ENCODE measurements at places on chromosomes 16 and 17.
A peak's percentile ranks its signal among the peaks of the same experiment; 100 is the strongest.

- no peak for DNase-seq
These were observed 147.8 kb upstream of the RPL38 start for GRCh38 chr17:74055508-74056160.

GRCh38 chr17:21452377-21453143, 76.4 kb downstream of the KCNJ12 start:
- DNase-seq, result peak; percentile 72

DNA sequence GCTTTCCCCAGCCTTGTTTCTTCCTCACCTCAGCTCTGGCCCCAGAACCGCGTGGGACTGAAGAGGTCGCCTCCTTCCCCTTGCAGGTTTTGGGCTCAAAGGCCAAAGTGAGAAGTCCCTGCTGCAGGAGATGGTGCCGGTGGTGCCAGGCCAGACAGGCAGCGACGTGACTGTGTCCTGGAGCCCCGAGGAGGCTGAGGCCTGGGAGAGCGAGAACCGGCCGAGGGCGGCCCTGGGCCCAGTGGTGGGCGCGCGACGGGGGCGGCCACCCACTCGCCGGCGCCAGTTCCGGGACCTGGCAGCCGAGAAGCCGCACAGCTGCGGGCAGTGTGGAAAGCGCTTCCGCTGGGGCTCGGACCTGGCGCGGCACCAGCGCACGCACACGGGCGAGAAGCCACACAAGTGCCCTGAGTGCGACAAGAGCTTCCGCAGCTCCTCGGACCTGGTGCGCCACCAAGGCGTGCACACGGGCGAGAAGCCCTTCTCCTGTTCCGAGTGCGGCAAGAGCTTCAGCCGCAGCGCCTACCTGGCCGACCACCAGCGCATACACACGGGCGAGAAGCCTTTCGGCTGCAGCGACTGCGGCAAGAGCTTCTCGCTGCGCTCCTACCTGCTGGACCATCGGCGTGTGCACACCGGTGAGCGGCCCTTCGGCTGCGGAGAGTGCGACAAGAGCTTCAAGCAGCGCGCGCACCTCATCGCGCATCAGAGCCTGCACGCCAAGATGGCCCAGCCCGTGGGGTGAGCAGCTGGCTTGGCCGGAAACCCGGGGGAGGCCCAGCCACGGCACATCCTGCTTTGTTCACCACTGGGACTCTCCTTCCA, 6.0 kb downstream of the ZNF213 start:
- no peak for DNase-seq

DNA sequence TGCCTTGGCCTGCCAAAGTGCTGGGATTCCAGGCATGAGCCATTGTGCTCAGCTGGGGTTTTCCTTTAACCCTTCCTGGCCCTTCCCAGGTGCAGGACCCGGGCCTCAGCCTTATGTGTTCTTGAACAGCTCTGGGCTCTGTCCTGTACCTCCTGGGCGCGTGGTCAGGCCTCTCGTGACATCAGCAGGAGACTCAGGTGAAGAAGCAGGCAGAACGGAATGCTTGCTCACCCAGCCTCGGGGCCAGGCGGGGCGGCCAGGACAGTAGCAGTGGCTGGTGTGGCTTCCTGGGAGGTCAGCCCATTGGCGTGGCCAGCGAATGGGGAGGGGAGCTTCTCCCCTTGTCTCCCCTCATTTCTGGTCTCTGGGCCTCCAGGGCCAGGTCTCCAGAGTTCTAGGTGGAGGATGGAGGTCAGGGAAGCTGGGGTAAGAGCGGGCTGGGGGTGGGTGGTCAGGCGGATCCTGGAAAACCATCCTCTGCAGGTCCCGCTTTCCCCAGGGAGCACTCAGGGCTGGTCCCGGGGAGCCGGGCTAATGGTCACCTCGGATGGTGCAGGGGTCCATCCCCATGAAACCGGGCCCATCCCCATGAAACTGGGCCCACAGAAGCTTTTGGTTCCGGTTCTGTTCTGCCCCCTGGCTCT, 281.5 kb downstream of the SEC14L1 start:
- DNase-seq, result no peak

DNA sequence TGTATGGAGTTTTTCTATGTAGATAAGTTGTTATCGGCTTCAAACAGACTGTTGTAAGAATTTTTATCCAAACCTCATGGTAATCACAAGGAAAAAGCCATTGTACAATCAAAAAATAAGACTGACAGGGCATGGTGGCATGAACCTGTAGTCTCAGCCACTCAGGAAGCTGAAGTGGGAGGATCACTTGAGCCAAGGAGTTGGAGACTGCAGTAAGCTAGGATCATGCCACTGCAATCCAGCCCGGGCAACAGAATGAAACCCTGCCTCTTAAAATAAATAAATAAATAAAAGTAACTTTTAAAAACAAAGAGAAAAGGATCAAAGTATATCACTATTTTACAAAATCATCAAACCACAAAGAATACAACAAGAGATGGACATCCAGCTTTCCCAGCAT, 14.4 kb downstream of the OR1A1 start:
- DNase-seq, result no peak

GRCh38 chr17:79024901-79025737, 1.1 kb downstream of the C1QTNF1 start:
- DNase-seq, result no peak

DNA sequence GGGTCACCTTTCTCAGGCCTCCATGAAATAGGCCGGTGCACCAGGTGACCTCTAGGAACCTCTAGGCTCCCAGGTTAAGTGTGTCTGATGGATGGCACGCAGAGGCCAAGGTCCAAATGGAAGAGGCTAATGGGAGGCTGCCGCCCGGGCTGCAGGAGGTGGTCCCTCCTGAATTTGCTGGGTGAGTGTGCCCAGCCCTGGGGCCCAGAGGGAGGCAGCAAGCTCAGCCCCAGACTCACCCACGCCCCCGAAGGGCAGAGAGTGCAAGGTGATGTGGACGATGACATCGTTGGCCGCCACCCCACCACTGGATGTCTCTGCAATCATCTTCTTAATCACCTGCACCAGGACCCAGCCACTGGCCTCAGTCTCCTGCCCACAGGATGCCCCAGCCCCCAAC, 9.3 kb downstream of the ALDH3A1 start:
- no peak for DNase-seq

DNA sequence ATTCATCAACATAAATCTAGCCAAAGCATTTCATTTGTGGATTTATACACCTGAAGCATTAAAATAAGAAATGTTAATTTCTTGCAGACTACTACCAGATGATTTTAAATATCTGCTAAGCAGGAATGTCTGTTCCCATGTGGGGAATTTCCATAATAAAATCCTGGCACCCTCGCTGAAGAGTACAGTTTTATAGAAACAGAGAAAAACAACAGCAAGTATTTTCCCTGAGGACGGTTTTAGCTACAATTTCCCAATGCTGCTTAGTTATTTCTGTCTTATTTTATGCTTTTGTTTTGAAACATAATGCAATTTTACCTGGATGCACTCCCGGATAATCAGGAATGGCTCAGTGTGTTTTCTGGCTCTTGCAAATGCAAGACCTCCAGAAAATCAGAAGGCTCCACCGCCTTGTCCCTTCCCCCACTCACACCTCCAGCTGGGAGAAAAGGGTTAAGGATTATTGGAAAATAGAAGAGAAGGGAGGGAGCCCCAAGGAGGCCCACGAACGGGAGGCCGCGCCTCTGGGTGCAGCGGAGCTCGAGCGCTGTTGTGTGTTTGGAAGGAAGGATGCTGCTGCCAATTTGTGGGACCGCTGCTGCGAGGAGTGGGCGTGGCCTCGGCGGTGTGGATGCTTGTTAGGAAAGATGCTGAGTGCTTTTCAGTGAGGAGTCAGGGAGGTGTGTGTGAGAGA, at the start of gene CNTNAP4:
Gene CNTNAP4, plus strand, starts transcription at position 657 of the 694 bp plus-strand sequence. CDS start 262 bp downstream, outside the sequence.
- DNase-seq, result no peak

- DNase-seq, result peak; percentile 63
These were observed 51.5 kb upstream of the MGAT5B start for GRCh38 chr17:76816590-76817135.

GRCh38 chr17:63644846-63645245, 22.6 kb downstream of the MAP3K3 start:
- no peak for DNase-seq

GRCh38 chr17:42779936-42780850, at the start of gene WNK4:
Gene WNK4, plus strand, starts transcription at chr17:42780610. Its CDS starts 89 bp downstream, at chr17:42780699.
- peak; percentile 92 for DNase-seq

GRCh38 chr17:39639566-39640458, 2.9 kb downstream of the STARD3 start:
- no peak for DNase-seq

GRCh38 chr16:8885674-8886592, 3.8 kb downstream of the LITAFD start:
- DNase-seq, result peak; percentile 53

- DNase-seq, result no peak
These were observed 10.0 kb downstream of the ATP5PD start for GRCh38 chr17:75036643-75037268.

DNA sequence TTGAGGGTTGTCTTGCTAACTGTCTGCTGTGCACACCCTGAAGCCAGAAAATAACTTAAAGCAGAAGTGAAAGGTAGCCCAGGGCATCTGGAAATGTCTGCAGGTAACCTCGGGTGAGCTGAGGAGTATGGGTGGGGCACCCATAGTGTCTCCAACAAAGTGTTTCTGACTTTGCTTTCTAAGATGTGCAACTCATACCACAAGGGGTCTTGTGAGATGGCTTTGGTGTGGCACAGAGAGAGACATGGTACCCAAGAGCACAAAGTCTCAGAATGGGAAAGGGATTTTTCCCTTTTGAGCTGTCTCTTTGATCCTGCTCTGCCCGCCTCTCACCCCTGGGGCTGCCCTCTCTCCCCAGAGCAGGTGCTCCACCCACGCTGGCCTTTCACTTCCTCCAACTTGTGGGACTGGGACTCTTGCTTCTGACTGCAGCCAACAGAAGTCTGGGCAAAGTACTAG, 6.9 kb downstream of the CHD9 start:
- no peak for DNase-seq

DNA sequence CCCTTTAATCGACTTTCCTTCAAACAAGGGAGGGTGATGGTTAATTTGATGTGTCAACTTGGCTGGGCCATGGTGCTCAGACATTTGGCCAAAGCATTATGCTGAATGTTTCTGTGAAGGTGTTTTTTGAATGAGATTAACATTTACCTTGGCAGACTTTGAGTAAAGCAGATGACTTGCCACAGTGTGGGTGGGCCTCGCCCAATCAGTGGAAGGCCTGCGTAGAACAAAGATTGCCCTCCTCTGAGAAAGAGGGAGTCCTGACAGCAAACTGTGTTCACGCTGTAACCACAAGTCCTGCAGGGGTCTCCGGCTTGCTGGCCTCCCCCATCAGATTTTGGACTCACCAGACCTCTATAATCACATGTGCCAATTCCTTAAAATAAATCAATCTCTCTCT, 118.7 kb downstream of the SOX9 start:
- DNase-seq, result no peak

DNA sequence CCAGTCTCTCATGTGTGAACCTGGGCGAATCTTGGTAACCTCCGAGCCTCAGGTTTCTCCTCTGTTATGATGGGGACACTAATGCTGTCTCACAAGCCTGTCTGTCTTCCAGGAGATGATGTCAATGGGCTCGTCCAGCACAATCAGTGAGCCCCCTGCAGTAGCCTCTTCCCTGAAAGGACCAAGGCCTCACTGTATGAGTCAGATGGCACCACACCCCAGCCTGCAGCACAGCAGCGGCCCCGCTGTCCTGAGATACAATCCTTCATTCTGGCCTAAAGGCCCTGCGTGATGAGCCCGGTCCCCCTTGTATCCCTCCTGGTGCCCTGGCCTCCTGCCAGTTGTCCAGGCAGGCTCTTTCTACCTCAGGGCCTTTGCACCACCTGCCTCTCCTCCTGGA, 234.4 kb downstream of the IRF8 start:
- no peak for DNase-seq

DNA sequence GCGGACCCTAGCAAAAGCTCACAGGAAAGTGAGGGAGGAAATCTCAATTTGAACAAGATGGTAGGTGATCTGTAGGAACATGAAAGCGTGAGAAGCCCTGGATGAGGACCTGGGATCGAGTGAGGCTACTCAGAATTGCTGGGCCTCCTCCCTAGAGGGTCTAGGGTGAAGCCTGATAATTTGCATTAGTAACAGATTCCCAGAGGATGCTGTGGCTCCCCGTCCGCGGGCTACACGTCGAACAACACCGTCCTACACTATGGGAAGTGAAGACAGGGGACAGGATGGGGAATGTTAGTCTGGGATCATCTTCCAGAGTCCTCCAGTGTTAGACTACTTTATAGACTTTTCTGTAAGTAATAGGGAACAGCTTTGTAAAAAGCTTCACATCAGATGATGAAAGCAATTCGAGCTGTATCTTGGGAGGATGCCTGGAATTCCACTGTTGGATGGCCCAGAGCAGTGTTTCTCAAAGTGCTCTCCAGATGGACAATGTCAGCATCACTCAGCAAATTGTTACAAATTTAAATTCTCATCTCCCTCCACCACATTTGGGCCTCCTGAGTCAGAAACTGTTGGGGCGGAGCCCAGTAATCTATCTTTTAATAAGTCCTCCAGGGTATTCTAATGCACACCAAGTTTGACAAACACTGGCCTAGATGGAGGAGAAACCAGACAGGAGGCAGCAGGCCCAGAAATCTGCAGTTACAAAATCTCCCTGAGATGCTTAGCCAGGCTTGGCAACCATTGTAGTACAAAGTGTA, 6.5 kb downstream of the FNDC8 start:
- peak; percentile 75 for DNase-seq

DNA sequence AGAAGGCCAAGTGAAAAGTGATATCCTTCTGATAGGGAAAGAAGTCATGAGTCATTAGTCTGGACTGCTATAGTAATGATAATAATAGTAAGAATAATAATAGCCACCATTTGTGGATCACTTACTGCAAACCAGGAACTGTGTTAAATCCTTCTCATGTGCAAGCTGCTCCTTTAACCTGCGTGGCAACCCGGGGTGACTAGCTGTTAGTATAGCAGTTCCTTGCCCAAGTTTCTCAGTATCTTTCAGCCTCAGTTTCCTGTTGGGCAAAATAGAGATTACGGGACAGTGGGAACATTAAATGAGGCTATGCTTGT, 129.5 kb downstream of the CDH13 start:
- DNase-seq, result peak; percentile 21

DNA sequence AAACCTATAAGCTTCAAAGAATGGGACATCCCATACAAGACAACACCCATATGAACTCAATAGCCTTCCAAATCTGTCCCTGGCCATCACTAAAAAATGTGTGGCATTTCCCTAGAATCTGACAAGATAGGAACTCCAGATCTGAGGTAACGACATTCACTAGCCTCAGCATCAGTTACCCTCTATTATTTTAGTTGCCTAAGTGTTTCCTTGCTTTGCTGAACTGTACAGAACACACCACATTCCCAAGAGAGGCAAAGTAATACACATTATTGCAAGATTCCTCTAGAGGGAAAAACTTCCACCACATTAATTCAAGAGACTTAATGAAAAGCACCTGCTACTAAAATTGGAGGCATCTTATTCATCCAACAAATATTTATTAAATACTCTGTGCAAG, 5.0 kb downstream of the LSM12 start:
- peak; percentile 51 for DNase-seq

DNA sequence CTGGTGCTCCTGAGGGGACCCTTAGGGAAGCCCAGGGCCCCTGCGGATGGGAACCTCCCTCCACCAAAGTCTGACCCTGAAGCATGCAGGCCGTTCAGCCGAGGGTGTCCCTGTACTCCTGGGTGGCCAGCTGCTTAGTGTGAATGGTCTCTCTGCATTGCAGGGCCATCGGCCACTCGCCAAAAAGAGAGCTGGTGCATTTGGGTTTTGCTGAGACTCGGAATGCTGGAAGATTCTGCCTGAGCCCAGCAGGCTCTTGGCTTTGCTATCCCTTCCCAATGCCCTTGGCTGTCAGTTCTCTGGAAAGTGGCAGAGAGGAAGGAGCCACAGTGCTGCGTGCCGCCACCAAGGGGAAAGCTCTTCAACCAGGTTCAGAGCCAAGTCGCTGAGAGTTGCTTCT, 2.8 kb downstream of the MEOX1 start:
- DNase-seq, result no peak

- peak; percentile 54 for DNase-seq
These were observed 8.5 kb downstream of the CCL18 start for GRCh38 chr17:36072431-36073121.

Data from GM03348 (cell line).